ENCODE measurements at places on chromosomes 11 and 22.

DNA sequence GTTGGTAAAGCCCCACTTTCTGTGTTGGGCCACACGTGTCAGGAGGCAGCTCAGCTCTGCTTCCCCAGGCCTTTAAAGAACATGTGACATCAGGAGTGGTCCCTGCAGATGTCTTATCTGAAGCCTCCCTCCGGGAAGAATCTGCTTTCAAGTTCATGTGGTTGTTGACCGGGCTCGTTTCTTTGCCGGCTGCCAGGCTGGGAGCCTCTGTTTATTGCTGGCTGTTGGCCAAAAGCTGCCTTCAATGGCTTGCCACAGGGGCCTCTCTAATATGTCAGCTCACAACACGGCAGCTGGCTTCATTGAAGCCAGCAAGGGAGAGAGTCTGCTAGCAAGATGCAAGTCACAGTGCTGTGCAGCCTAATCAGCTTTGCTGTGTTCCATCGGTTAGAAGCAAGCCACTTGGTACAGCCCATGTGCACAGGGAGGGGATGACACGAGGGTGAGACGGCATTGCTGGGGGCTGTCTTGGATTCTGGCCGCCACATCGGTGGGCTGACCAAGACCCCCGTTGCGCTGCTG lies 14.6 kb downstream of the MRGPRF start:
- no peak for DNase-seq

DNA sequence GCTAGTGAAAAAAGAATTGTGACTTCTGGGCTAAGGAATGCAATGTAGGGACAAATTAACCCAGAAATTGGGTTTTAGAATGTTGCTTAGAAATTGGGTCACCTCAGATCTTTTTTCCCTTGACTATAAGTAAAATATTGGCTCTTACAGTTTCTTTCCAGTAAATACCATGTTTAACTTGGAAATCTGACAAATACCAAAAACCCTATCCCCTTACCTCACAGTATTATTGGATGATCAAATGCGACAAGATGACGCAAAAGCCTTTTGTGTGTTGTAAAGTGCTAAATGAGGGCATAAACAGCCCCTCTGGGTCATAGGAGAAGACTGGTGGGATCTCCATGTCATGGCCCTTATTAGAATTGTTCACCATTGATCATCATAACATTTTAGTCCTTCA lies 6.1 kb upstream of the UPB1 start:
- DNase-seq = no peak

- no peak for DNase-seq
Measured at GRCh38 chr22:19904935-19905334, 36.6 kb upstream of the COMT start.

DNA sequence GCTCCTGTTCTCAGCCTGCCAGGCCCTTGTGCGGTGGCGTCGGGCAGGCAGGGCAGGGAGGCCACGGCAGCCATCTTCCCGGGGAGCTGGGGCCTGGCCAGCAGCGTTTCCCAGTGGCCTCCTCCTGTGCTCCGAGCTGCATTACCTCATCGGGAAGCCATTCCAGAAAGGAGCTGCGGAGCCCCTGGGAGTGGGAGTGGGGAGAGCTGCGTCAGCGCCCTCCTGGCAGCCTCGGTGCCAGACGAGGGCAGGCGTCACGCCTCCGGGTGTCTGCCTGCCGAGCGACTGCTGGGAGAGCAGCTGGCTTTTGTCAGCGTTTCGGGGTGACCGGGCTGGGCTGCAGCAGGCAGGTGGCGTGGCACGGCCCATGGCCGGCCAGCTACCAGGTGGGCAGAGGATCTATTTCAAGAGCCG lies 30.9 kb upstream of the WNT7B start:
- no peak for DNase-seq
